MG63 (cell line): ENCODE measurements at places on chromosomes 2 and 18. TPM values are rescaled to one million over a fixed set of nuclear protein-coding genes. Genes with fewer than 3 reads are reported as not detected.

- no peak for DNase-seq
These were observed 96.3 kb downstream of the ARMC9 start for GRCh38 chr2:231294571-231295362.

- no peak for DNase-seq
These were observed 8.2 kb upstream of the INPP1 start for GRCh38 chr2:190335225-190335559.

- no peak for DNase-seq
These were observed 194.7 kb downstream of the RND3 start for GRCh38 chr2:150292807-150293206.

- DNase-seq, result no peak
These were observed 49.0 kb downstream of the PSMG2 start for GRCh38 chr18:12751891-12752290.

- DNase-seq, result no peak
These were observed 314.5 kb downstream of the PRKCE start for GRCh38 chr2:45965871-45966498.

DNA sequence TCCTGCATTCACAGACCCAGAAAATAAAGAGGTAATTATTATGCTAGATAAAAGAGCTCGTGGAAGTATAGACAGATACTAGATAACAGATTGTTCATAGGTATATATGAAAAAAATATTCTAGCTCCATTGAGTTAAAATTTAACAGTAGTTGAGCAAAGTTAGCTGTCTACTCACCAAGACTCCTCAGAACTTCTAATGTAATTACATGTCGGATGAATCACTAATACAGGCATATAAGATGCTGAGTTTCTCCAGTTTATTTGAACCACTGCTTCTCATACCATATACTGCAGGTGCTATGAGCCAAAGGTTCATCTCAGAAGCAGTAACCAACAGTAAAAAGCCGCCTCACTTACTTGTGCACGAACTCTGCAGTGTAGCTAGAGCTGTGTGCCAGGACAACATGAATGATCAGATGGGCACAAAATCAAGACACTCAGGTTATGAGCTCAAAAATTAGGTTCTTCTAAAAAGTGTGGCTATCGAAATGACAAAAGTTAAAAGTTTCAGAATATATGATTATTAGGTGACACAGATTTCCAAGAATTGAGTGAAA lies 373.4 kb downstream of the NCKAP5 start:
- DNase-seq, result no peak

GRCh38 chr18:9619990-9620389 lies 5.6 kb upstream of the PPP4R1 start:
- no peak for DNase-seq

GRCh38 chr2:20747317-20747716 lies 75.6 kb downstream of the LDAH start:
- no peak for DNase-seq

GRCh38 chr2:23658466-23658942 lies 268.4 kb downstream of the ATAD2B start:
- no peak for DNase-seq

DNA sequence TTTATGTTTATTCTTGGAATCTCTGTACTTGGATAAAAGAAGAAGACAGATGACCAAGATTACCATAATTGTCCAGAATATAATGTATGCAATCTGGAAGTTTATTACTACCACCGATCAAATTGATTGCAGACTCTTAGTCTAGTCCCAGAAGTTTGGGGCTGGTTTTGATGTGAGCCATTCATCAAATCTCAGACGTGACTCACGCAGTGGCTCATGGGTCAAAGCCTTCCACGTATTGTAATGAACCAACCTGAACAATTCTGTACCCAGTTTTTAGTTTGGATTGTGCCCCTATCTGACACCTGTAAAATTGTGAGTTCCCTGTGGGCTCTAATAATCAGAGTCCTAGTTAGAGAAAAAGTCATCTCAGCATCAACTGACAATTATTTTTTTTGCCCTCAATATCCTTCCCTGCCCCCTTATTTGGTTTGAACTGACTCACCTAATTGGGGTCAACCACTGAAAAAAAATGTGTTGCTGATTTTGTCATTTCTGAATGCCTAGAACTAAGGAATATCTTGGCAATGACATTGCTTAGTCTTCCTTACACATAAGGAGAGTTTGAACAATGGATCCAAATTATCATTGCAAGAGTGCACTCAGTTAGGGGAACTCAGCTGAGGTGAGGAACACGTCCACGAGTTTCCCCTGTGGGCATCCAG lies 219.5 kb upstream of the NRP2 start:
- no peak for DNase-seq

DNA sequence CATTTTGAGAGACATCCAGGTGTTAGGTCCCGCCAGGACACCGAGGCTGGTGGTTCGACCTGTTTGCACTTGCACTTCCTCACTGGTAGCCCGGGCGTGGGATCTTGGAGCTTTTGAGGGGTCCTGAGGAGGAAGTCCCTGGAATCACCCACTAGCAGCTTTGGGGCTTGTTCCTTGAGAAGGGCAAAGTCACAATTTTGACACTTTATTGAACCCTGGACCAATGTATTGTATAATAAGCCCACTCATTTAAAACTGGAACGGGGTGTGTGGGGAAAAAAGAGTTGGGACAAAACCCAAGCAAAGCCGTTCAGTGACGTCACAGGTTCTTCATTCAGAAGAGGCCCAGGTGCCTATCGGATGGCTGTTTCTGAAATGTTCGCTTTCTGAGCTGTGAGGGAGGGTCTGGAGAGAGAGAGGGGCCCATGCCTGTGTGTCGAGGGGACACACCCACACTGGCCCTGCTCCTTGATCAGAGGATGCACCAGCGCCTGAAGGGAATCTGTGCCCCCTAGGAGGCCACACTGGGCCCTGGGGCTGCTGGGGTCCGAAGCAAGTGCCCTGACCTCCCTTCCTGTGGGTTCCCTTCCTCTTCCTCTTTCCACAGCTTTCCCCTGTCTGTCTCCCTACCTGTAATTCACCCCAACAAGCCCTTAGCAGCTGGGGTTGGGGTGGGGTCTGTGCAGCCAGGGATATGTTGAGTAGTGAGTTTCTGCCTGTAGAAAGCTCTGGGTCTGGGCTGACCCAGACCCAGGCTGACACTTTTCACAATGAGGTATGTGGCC lies 2.6 kb downstream of the LPIN1 start:
- DNase-seq, result no peak

DNA sequence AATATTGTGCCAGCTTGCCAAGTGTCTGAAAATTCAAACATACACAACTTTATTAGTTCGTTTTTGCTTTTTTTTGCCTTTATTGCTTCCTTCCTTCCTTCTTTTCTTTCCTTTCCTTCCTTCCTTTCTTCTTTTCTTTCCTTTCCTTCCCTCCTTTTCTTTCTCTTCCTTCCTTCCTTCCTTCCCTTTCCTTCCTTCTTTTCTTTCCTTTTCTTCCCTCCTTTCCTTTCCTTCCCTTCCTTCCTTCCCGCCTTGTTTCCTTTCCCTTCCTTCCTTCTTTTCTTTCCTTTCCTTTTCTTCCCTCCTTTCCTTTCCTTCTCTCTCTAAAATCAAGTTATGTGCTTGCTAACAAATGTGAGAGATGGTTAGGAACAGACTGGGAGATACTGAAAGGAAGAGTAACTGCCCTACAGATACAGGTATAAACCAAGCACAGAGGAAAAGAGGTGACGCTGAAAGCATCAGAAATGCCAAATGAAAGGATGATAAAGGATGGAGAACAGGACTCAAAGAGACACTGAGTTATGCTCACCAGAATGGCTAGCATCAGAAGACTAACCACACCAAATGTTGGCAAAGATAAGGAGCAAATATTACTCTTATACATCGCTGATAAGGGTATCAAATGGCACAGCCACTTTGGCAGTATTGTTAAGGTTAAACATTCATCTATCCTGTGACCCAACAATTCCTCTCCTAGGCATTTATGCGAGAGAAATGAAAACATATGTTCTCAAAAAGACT lies 151.6 kb downstream of the MREG start:
- no peak for DNase-seq

- DNase-seq, result no peak
These were observed 1499.4 kb downstream of the SUCLG1 start for GRCh38 chr2:82959727-82960126.

GRCh38 chr2:151766437-151767153 lies 32.3 kb upstream of the NEB start:
- no peak for DNase-seq

- DNase-seq, result peak; percentile 71
These were observed 631.5 kb downstream of the NYAP2 start for GRCh38 chr2:226030788-226031646.

GRCh38 chr18:1047406-1047805 lies 142.7 kb downstream of the ADCYAP1 start:
- DNase-seq, result no peak

GRCh38 chr18:5066380-5066977 lies 130.6 kb downstream of the AKAIN1 start:
- no peak for DNase-seq

DNA sequence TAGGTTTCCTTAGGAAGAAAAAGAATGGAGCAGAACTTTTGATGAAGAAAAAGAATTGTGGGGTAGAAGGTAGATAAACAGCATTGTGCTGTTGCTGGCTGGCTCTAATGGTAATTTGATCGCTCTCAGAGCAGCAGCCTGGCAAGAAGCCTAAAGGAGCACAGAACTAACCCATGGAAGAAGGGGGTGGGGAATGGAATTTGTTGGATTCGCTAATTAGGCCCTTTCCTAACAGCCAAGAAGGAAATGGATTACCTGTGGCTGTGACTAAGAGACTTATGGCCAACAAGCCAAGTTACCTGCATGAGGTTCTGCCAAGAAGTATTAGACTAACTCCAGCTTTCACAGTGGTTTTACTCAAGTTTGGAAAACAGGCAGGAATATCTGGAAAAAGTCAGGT lies 210.6 kb downstream of the IKZF2 start:
- DNase-seq, result no peak

- DNase-seq, result no peak
These were observed 1159.6 kb downstream of the RPIA start for GRCh38 chr2:89850881-89851582.

- DNase-seq, result no peak
These were observed 17.4 kb downstream of the HAT1 start for GRCh38 chr2:171939743-171940071.

DNA sequence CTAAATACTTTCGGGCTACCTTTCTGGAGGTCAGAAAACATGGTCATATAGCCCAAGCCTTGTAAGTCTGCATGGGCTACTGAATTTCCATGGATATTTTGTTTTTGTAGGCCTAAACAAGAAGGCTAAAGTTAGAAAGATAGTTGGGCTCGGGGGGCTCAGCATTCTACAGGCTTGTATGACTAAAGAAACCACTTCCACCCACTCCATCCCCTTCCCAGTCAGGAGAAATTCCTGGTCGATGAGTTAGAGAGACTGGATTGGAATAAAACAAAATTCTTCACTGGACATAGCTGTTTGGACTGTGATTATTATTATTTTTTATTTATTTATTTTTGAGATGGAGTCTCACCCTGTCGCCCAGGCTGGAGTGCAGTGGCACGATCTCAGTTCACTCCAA lies 539.4 kb upstream of the TNP1 start:
- DNase-seq, result no peak

- no peak for DNase-seq
These were observed 237.3 kb downstream of the PID1 start for GRCh38 chr2:229033816-229034215.

DNA sequence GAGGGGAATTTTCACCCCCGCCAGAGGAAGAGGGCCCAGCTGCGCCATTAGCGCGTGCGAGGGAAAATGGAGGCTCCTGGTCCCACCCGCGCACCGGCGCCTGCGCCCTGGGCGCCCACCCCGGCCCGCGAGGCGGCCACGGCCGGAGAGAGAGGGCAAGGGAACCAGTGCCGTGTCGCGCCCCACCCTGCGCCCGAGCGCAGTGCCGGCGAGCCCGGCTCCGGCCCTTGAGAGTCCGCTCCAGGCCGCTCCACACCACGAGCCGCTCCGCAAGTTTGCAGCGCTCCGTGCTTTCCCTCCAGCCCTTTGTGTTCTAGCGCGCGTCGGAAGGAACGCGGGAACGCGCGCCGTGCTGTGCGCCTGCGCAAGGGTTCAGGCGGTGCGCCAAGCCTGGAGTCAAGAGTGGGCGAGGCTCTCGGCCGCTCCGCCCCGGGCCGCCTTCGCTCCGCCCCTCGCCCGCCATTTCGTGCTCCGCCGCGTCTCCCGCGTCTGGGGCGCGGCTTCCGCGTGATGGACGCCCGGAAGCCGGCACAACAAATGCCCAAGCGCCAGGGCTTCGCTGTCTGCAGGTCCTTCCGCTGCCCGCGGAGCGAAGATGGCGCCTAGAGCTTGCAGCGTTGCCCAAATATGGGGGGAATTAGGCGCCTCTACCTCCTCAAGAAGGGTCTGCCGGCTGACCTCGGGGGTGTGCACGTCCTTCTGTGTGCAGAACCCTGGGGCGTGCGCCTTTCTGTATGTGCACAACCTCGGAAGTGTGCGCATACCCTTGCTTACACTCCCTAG lies 46.1 kb upstream of the PTMA start:
- peak; percentile 94 for DNase-seq

DNA sequence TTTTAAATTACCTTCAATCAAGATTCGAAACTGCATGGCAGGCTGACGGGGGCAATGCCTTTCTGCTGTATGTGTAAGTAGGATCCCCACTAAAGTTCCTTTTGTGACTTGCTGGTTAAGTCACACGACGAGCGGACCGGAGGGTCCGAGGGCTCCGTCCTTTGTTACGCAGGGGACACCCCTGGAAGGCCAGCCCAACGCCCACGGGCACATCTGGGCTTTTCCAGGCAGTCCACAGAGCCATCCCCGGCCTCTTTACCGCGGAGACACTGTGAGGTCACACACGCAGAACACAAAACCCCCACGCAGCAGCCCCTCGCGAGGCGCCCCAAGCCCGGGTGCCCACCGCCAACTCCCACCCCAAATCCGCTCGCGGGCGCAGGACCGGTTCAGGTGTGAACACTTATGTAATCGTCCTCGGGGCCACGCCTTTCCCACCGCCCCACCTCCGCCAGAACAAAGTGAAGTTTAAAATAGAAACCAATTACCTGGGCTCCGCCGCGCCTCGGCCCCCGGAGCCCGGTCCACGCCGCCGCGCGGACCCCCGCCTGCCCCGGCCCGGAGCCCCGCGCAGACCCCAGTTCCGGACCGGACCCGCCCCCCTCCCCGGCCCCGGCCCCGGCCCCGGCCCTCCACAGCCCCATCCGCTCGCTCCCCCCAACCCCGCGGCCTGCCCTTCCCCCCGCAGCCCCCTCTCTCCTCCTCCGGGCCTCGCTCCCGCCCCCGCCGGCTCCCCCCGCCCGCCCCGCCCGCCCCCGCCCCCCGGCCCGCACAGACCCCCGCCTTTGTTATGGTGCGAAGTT lies 4.2 kb downstream of the ZNF516 start:
- no peak for DNase-seq

The SERPINB3 gene
- total RNA-seq, result not detected in 2 replicates

The CRYBA2 gene
- not detected in 2 replicates for total RNA-seq

The RAPH1 gene
- 12.5 and 57.0 TPM in 2 replicates for total RNA-seq

The CRYGD gene
- total RNA-seq, result not detected in 2 replicates

The FAM161A gene
- total RNA-seq, result 0.89 and 7.2 TPM in 2 replicates

The TMEM198 gene
- 5.1 and 5.9 TPM in 2 replicates for total RNA-seq
